ENCODE measurements at places on chromosomes 6 and 20.

DNA sequence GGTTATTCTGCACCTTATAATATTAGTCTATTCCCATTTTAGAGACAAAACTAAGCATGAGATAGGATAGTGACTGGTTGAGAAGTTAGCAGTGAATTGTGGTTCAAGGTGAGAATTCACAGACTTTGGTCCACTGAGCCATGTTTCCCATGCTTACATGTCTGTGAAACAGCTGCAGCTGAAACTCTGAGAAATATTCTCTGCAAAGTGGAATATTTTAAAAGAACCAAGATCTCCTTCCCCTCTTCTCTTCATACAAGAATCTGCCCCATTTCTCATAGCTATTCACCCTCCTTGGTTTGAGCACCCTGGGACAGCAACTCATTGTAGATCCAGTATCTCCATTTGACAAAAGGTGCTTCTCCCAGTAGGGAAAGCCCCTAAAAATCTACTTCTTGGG, 70.2 kb upstream of the TMEM170B start:
- DNase-seq = peak; percentile 39

GRCh38 chr20:64193058-64193457, 28.8 kb downstream of the MYT1 start:
- no peak for DNase-seq

DNA sequence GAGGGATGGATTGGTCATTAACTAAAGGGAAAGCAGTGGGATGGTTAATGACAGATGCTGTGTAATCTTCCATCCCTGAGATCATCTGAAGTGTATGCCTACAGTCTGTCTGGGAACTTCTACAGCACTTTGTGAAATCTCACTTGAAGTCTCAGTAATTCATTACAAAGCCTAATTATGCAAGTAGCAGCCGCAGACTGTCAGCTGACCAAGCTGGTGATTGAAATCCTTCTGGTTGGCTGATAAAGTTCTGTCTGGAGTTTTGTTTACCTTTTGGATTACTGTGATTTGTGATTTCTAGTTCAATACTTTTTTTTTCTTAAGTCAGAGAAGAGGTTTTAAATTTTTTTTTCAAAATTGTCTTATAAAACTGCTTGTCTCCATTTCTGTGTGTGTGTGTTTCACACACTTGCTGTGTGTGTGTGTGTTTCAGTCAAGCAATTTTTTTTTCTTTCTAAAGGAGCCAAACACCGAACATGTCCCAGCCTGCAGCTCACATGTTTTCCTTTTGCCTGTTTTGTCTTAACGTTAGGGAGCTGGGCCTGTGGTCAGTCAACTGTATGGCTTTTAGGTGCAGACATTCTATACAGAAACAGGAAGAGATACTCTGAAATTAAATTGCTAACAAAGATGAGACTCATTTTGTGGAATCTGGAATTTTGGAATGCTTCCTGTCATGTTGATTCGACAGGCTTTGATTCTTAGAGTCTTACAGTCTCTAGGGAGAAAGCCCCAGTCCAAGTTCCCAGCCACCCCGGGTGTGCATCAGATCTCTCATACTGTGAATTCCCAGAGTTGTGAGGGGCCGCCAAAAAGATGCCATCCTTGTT, 28.5 kb upstream of the ADGRF4 start:
- no peak for DNase-seq

- no peak for DNase-seq
Observed at GRCh38 chr6:6148192-6148815, 141.6 kb upstream of the NRN1 start.

DNA sequence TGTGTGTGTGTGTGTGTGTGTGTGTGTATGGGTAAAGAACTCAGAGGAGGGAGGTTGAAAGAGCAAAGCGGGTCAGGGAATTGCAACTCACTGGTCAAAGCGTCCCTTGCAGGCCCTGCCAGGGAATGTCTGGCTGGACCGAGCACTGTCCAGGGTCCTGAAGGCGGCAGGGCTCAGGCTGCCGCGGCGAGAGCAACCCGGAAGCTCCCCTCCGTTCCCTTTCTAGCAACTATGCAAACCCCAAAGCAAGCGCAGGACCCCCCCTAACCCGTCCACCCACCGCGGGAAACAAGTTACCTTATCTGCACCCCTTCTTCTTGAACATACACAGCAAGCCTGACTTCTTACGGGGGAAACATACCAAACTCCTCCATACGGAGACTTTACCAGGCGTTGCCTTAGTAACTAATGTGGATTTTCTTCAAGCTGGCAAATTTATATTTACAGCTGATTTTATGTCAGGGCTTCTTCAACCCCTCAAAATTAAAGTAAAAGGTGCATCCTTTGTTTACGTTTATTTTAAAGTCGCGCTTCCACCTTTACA, 538 bp upstream of the GRM1 start:
- peak; percentile 69 for DNase-seq

- DNase-seq = no peak
Observed at GRCh38 chr6:160041608-160042007, 72.7 kb downstream of the IGF2R start.

All from GM10248 (cell line).